ENCODE measurements at places on chromosomes 4 and X.

DNA sequence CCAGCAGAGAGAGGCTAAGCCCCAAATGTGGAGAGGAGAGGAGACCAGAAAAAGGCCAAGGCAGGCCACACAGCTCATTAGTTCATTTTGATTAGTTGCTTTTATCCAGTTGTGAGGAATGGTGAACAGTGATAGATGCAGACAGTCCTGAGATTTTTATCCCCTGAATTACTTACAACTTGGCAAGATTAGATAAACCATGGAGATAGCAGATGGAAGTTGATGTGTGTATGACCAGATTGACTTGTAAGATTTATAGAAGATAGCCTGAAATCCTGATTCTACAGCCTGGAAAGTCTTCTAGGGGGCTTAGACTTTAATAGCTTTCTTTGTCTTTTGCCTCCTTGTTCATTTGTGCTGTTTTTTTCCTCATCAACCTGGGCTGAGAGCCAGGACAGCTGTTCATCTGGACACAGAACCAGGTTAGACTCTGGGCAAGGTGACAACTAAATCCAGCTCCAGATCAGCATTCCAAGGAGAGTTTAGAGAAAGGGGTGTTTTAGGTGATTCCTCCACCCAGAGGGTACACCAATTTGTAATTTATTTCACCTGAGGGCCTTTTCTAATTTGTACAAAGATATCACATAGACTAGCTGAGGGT lies 215.5 kb downstream of the SPATA18 start:
- DNase-seq: no peak

DNA sequence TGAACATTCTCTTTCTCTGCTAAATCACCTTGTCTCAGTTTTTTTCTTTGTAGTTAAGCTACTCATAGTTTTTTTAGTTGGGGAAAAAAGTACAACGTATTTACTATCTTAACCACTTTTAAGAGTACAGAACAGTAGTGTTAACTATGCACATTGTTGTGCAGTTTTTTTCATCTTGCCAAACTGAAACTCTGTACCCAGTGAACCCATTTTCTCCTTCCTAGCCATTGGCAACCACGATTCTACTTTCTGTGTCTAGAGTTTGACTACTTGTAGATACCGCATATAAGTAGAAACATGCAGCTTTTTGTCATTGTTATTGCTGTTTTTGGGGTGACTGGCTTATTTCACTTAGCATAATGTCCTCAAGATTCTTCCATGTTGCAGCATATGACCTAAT lies 10.0 kb downstream of the N4BP2 start:
- DNase-seq: peak; percentile 17

- peak; percentile 61 for DNase-seq
These were observed 762 bp downstream of the PIGA start for GRCh38 chrX:15334561-15334960.

GRCh38 chr4:174041555-174042105 lies 241.8 kb downstream of the FBXO8 start:
- no peak for DNase-seq

DNA sequence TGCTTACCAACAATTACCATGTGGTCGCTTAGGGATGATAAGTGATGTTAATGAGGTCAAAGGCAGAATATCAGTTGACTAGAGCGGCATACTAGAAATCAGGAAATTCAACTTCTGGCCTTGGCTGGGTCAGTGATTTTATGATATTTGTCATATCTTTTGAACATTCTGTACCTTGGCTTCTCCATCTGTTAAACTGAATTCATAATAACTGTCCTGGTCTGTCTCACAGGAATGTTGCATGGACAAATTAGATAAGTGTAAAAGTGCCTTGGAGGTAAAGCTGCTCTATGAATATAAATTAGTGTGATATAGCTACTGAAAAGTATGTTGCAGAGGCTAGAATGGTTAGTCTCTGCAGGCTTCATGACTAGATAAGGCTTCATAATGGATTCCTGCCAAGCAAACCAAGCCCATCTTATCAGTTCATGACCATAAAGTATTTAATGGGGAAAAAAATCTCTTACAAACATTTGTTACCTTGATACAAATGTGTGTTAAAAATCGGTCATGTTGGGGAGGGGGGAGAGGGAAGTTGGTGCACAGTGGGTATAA lies 104.6 kb upstream of the BMPR1B start:
- DNase-seq: no peak

GRCh38 chrX:150558424-150558823 lies 10.0 kb upstream of the MTM1 start:
- no peak for DNase-seq

DNA sequence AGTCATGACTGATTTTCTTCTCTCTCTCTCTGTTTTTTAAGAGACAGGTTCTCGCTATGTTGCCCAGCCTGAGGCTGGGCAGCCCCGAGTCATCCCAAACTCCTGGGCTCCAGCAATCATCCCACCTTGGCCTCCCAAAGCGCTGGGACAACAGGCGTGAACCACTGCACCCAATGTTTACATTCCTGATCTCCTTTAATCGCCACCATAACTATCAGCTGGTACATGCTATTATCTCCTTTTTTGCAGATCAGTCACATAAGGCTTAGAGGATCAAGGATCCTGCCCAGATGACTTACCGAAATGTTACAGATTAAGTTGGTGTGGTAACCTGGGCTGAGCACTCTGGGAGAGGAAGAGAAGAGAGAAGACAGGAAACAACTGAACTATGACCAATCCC lies 1.5 kb upstream of the USP46 start:
- no peak for DNase-seq

DNA sequence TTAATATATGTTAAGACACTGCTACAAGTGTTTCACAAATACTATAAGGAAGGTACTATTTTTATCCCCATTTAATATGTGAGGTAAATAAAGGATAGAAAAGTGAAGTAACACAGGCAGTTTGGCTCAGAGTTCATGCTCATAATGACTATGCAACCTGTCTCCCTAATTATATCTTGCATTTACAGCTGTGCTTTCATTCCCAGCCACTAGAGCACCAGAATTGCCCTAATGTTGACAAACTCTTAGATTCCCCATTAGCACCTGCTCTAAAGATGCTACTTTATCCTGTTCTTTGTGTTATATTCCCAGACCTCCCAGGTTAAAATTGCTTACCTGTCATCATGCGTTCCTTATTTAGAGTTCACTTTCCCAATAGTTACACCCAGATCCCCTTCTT lies 833.6 kb downstream of the CCSER1 start:
- no peak for DNase-seq

- no peak for DNase-seq
These were observed 856 bp downstream of the SLC9B1 start for GRCh38 chr4:103018391-103019307.
